ENCODE measurements at places on chromosomes 7 and 10.

- no peak for DNase-seq
Observed at GRCh38 chr10:8752146-8752843, 697.8 kb downstream of the GATA3 start.

GRCh38 chr10:77970869-77971803 is 44.6 kb upstream of the DLG5 start:
- DNase-seq: peak; percentile 69

DNA sequence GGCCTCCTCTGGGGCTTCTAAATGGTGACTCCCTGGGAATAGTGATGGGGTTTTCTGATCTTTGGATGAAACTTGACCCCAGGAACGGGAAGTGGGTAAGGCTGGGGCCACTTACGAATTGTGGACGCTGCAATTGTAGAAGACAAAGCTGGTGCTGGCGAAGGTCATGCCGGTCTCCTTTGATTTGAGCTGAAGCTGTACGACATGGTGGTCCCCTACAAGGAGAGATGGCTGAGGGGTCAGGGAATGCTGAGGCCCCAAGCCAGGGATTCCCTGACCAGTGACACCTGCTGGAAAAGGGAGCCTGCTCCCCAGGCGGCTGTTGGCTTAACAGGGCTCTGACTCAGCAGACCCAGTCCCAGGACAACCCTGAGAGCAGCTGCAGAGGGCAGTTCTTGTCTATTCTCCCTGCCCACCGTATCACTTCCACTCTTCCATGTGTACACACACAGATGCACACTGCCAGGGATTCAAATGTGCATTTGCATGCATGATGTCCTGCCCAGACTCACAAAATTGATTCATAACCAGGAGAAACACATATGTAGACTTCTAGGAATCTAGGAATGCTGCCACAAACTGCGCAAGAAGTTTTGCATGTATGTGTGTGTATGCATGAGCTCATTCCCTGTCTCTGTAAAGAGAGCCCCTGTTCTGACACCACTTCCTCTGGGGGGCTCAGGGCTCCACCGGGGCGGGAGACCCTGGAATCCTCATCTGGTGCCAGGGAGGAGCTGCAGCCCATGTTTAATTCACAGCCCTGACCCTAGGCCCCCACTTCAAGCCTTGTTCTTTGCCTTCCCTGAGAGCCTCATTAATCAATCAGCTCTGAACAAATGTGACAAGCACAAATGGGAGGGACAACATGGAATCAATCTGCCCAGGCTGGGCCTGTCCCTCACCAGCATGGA is 350.0 kb downstream of the PLXNA4 start:
- DNase-seq: no peak

DNA sequence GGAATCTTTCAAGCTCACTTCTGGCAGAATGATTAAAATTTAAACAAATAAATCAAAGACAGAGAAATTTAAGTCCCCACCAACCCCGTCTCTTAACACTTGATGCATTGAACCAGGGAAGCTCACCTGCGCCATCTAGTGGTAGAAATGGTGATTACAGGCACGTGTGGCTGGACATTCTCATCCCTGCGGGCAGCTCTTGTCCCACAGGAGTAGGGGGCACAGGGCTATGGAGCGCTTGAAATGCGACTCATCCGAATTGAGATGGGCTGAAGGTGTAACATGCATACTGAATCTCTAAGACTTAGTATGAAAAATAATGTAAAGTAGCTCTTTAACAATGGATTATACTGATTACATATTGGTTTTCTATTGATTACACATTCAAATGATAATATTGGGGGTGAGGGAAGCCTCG is 24.8 kb upstream of the SLIT1 start:
- peak; percentile 21 for DNase-seq

GRCh38 chr7:40676221-40676620 is 541.4 kb downstream of the SUGCT start:
- DNase-seq: no peak
